ENCODE measurements at places on chromosomes 2 and 18.

DNA sequence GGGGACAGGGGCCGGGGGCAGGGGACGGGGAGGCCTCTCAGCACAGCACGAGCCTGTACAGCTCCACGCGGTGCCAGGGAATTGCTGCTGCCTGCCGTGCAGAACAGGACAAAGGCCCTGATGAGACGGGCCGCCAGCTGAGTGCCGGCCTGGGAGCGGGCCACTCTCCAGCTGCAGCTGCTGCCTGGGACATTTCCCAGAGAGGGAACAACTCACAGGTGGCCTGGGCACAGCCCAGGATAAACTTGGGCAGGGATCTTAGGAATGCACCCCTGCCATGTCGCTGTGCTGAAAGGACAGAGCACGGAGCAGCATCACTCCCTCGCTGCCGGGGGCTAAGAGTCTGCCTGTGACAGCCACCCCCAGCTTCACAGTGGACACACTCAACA is 38.8 kb downstream of the CENPO start:
- no peak for DNase-seq

DNA sequence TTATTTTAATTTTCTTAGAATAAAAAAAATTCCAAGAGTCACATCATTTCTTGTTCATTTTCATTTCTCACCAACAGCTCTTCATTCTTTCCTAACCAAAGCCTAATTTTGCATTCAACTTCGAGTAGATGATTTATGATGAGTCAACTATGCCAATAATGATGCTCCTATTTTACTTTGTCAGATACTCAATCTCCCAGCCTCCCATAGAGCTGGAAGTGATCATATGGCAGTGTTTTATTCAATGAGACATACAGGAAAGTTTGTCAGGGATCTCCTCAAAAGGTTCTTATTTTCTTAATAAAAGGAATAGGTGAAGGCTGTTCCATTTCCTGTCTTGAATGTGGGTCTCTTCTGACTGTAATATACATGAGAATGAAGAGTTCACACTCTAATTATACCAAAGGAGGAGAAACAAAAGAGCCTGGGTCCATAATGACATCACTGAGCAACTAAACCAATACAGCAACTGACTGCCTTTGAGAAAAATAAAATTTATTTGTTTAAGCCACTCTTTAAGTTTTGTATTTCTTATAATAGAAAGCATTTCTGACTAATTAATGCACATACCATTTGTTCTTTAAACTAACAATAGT is 231.2 kb upstream of the CYP26B1 start:
- DNase-seq = no peak

GRCh38 chr2:240948086-240948485 is 42.0 kb downstream of the CROCC2 start:
- no peak for DNase-seq

- DNase-seq = no peak
Measured at GRCh38 chr2:26273501-26273900, 28.8 kb downstream of the HADHB start.

DNA sequence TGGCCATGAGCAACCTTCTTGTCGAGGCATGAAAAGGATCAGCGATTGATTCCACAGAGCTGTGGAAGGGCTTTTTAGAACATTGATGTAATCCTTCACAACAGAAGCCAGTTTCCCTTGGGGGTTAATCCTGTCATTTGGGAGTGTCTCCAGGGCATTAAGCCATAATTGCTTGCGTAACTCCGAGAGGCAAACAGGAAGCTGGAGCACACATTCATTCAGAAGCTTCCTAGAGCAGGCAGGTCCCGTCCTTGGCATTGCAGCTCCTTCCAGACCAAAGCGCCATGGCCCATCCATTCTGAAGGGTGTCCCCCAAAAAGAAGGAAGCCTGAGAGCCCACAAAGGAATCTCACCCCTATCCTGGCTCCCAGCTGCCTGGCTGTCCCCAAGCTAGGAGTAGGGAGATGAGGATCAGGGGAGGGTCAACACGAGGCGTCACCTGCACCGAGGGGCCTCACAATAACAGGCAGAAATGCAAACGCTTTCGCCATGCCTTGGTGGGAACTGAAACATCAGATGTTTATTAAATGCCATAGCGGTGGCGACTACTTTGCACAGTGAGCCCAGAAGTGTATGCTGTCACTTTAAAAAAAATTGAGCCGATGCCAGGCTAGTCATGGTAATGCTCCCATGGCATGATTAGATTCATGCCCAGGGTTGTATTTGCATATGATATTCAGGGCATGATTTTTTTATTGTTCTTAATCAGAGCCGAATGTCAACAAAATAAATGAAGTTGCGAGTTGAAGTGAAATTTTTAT is 339.4 kb downstream of the BCL11A start:
- peak; percentile 25 for DNase-seq

- DNase-seq = peak; percentile 60
Measured at GRCh38 chr2:121529439-121530211, 1.1 kb upstream of the RNU4ATAC start.

GRCh38 chr2:133791191-133791590 is 222.9 kb upstream of the NCKAP5 start:
- peak; percentile 20 for DNase-seq

DNA sequence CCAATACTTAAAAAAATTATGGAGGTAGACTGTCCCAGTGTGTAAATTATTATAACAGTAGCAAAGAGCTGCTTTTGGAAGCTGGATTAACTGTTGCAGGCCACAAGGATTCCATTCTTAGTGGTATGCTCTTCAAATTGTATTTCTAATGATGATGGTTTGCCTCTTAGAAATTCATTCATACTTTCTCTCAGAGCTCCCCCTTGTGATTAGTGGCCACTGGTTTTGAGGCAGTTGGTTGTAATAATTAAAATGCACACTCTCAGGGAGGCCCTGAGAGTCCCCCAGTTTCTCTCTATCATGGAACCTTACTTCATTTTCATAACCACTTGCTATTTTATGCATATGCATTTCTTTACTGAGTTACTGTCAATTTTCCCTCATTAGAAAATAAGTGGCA is 122.5 kb downstream of the PLA2R1 start:
- DNase-seq = peak; percentile 30

- DNase-seq = no peak
Measured at GRCh38 chr2:24785671-24786321, 7.4 kb downstream of the PTRHD1 start.

GRCh38 chr2:105502625-105503334 is 103.9 kb upstream of the FHL2 start:
- DNase-seq = no peak

GRCh38 chr2:79660557-79660956 is 147.7 kb downstream of the CTNNA2 start:
- no peak for DNase-seq

DNA sequence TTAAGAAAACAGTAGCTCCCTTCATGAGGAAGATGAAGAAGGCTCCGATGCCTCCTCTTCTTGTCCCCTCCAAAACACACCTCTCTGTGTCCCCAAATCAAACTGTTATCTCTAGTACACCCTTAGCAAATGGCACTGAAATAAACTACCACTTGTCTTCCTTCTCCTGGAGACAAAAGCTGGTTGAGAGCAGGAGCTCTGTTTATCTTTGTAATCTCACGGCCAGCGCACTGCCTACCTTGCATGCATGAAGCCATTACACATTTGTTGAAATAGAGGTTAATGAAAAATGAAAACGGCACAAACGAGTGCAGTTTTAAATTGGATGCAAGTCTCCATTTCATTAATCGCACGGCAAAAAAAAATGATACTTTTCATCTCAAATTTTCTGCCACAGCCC is 113.7 kb downstream of the EPB41L3 start:
- no peak for DNase-seq

DNA sequence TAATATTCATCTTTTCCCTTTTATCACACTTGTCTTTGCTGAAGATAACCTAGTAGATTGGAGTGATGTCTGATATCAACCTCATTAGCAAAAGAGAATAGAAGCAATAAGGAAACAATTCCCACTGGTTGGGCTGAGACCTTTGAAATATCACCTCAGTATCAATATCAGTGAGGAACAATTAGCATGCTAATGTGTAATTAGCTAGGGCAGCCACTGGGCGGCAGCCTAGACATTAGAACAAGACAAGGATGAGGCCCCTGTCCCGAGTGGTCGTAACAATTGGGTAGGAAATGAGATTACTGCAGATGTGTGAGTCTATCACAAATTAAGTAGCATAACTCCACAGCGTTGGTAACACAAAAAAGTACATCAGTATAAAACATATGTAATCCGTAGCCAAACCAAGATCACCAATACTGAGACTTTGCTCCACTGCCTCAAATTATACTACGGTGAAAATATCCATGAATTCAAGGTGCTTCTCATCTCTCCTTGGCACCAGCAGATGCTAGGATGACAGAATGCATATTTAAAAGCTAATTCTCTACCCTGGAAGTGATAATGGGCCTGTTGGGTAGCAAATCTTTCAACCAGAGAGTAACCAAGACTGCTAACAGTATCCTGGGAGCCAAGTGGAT is 99.1 kb downstream of the ALPK2 start:
- DNase-seq = peak; percentile 76

DNA sequence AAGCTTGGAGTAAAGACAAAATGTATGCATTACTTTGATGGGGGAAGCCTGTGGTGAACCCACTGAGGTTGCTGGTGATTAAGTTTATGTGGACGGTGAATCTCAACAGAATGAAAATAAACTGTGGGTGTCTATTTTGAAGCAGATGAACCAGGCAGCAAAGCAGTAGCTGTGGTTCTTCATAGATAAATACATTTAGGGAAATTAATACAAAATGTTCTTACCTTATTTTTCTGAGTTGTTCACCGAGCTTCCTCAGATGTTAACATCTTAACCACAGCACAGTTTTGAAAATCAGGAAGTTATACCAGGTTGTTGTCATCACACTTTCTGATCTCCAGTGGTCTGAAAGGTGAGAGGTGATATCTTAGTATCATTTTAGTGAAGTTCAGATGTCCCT is 53.9 kb downstream of the NCK2 start:
- no peak for DNase-seq

DNA sequence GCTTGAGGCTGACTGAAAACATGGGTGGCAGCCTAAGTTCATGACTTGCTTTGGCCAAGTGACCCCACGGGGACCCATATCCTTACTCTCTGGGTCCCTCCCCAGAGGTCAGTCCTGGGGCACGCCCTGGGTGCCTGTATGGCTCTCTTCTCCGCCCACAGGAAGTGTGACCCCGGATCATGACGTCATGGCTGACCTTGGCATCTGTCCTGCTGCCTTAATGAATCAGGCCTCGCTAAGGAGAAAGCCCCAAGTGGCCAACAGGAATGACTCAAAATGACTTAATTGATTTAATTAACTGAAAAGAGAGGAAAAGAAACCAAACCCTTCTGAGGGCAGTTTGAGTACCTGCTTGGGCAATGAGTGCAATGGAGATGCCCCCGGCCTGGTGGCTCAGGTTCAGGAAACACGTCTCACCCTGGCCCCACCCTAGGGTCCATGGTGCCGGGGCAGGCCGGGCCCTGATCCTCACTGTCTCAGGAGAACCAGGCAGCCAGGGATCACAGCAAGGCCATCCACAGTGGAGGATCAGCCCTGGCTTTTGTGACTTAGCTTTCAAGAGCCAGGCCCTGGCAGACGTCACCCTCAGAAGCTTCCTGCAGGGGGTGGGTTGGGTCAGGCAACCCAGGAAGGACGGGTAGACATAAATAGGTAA is 112.0 kb downstream of the CYP26B1 start:
- DNase-seq = no peak

- no peak for DNase-seq
Measured at GRCh38 chr2:127416506-127417001, 1.7 kb upstream of the PROC start.

- DNase-seq = no peak
Measured at GRCh38 chr18:60493066-60493465, 120.5 kb upstream of the MC4R start.

GRCh38 chr2:132871831-132872230 is 201.8 kb upstream of the LYPD1 start:
- no peak for DNase-seq

DNA sequence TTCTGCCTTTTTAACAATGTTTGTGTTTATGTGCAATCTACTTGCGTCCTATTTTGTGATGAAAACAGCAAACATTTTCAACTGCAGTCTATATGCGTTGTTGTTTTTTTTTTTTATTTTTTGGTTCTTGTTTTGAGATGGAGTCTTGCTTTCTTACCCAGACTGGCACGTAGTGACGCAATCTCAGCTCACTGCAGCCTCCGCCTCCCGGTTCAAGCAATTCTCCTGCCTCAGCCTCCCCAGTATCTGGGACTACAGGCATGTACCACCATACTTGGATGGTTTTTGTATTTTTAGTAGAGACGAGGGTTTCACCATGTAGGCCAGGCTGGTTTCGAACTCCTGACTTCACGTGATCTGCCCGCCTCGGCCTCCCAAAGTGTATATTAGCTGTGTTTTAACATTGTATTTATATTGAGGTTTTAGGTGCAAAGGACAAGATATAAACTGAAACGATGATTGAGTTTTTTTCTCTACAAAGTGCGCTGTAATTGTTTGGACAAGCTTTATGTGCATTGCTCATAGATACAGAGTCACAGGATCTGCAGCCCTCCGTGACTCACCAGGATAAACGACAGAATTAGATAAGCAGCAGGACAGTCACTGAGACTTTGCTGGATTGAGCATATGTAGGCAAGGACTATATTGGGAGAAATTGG is 17.4 kb downstream of the CDH7 start:
- no peak for DNase-seq

DNA sequence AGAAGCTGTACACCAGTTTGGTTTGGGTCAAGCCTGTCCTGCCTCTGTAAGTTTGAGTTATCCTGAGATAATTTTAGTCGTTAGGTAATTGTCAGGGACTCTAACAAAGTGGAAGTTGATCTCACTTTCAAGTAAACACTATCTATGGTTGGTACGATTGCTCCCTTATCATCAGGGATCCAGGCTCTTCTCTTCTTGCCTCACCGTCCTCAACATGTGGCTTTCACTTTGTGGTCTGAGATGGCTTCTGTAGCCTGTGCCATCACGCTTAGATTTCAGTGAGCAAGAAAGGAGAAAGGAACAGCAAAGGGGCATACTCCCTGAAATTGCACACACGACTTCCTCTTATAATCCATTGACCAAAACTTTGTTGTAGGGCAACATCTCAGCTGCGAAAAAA is 115.6 kb downstream of the CTAGE1 start:
- DNase-seq = no peak

DNA sequence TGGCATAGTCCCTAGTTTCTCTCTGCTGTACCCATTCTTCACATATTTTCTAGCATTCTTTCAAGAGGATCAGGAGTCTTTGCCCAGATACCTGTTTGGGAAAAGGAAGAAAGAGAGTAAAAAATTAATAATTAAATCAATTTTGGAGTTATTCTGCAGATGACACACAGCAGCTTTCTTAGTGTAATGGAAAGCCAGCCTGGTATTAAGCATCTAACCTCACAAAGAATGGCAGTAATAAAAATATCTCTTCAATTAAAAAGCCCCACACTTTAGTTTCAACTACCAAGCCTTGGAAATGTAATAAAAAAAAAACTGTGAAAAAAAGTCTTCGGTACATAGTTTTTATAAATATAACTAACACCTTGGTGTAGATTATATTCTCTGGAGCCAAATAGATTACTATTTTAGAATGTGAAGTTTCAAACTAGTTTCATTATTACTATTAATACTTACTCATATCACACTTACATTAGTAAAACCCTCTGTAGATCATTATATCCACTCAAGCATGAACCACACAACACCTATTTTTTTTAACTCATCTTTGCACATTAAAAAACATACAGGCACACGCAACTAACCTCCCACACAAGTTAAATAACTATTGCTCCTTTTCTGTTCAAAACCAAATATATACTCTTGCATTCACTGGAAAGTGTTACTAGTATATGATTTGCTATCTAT is 90.9 kb downstream of the GPD2 start:
- DNase-seq = no peak

Data from HTR-8/SVneo (cell line).